ENCODE measurements at places on chromosomes 2 and 18. TPM values are rescaled to one million over a fixed set of nuclear protein-coding genes. Genes with fewer than 3 reads are reported as not detected.
A peak's percentile ranks its signal among the peaks of the same experiment; 100 is the strongest.

The FBLN7 gene
- total RNA-seq, result 0.07 TPM

The CRYGD gene
- not detected for total RNA-seq

The SERPINB3 gene
- not detected for total RNA-seq

The LGALSL gene
- 2.9 TPM for total RNA-seq

The BUB1 gene
- total RNA-seq, result 48.2 TPM

The MMADHC gene
- total RNA-seq, result 51.9 TPM

The L3MBTL4 gene
- total RNA-seq, result 15.2 TPM

The MROH2A gene
- 2.6 TPM for total RNA-seq

DNA sequence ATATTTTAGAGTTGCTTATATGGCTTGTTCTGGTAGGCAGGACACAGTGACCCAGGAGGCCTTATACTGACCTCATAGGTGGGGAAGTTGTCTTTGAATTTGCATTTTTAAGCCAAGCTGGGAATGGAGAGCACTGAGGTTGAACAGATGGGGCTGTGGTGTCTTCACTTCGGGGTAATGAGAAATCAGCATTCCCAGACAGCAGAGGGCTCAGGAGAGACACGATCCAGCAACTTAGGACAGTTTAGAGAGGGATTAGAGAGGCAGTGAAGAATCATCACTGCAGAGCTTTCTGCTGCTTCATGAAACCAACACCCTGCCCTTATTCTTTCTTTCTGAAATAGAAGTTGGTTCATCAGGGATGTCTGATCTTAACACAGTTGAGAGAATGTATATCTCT, 202.4 kb downstream of the TDRD15 start:
- DNase-seq, result no peak

GRCh38 chr2:150168595-150169236, 318.8 kb downstream of the RND3 start:
- DNase-seq, result no peak

DNA sequence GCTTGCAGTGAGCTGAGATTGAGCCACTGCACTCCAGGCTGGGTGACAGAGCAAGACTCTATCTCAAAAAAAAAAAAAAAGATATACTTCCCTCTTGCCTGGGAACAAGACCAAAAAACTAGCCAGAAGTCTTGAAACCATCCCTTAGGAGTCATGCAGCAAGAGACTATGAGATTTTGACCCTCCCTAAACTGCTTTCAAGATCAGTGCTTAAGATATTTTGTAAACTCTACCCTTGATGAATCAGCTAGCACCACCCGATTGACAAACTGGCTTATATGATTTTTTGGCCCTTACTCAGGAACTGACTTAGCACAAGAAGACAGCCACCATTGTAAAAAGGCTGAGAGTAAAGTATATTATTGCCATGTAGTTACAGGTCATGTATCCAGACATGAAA, 3.8 kb downstream of the SULT1C3 start:
- DNase-seq, result no peak

- no peak for DNase-seq
These were observed 363.1 kb downstream of the LRP1B start for GRCh38 chr2:141767691-141768090.

DNA sequence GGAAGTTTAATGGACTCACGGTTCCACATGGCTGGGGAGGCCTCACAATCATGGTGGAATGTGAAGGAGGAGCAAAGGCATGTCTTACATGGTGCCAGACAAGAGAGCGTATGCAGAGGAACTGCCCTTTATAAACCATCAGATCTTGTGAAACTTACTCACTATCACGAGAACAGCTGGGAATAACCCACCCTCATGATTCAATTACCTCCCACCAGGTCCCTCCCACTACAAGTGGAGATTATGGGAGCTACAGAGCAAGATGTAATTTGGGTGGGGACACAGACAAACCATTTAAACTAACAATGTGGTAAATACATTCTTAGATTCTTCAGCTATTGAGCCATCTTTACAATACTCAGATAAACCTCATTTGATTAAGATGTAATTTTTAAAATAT, 176.1 kb downstream of the SH3BP4 start:
- no peak for DNase-seq

DNA sequence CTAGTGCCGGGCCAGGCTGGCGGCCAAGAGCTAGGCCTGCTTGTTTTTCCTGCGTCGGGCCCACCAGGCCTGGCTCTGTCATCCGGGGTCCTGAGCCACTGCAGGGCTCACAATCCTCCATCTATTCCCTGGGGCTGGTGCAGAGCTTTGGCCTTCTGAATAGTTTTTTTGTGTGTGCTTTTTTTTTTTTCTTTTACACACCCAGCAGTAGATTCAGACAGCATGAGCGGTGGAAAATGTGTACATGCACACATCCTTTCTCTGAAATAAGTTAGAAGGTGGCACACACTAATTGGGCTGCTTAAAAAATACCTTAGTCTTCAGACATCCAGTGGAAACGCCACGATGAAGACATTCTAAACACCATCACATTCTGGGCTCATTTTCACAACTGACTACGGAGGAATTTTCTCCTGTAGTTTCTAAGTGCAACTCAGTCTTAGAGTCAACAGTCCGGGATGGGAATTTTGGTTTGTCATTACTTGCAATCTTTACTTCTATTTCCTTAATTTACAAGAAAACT, 6.1 kb downstream of the ZFP36L2 start:
- no peak for DNase-seq

- DNase-seq, result no peak
These were observed at the start of gene AOX1 for GRCh38 chr2:200585730-200586643. Gene AOX1, plus strand, starts transcription at chr2:200586014. Its CDS starts 95 bp downstream, at chr2:200586109.

GRCh38 chr2:168396131-168396530, 59.9 kb upstream of the CERS6 start:
- no peak for DNase-seq

DNA sequence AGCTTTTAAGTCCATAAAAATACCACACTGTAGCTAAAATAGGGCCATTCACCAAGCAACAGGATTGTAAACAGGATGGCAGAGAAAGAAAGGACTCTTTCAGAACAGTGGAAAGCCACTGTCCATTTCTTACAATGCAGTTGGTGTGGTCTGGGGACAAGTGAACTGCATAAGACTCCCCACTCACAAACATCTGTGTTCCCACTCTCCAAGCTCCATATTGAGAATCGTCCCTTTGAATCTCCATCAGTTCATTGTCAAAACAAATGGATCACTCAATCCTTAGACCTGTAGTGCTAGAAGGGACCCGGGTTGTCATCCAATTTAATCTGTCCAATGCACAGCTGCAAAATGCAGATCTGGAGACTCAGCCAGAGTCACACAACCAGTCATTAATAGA, 347.4 kb upstream of the KLHL29 start:
- no peak for DNase-seq

DNA sequence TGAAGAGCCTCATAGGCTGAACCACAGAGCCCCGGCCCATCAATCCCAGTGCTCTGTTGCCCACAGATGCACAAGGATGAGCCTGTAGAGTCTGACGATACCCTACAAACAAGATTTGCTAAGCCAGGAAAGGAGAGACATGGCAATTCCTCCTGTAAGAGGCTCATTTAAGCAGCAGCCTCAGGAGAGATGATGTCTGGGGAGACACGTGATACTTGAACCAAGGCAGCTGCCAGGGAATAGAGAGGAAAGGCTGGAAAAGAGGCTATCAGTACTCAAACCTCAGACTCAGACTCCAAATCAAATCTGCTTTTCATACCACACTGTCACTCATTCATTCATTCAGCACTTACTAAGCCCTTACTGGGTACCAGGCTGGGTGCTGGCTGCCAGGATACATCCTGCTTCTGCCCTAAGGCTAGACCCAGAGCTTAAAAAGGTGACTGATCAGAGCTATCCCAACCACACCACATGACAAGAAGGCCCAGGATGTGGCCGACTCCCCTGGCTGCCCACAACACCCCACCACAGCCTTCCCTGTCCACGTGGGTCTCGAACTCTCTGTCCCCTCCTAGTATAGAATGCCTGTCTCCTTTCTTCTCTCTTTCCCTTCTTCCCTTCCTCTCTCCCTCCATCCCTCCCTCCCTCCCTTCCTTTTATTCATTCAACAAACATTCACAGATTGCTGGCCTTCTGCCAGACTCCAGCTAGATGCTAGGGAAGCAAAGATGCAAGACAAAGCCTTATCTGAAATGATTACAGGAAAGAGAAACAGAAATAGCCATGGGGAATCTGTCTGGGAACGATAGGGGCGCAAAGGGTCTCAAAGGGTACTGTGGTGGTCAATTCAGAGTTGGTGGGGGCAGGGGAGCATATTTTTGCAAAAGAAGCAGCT, 23.4 kb upstream of the KCNK3 start:
- no peak for DNase-seq

DNA sequence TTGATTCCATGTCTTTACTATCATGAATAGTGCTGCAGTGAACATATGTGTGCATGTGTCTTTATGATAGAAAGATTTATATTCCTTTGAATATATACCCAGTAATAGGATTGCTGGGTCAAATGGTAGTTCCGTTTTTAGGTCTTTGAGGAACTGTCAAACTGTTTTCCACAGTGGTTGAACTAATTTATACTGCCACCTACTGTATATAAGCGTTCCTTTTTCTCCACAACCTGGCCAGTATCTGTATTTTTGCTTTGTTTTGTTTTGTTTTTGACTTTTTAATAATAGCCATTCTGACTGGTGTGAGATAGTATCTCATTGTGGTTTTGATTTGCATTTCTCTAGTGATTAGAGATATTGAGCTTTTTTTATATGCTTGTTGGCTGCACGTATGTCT, 641.6 kb downstream of the SUCLG1 start:
- peak; percentile 72 for DNase-seq

GRCh38 chr18:42051411-42051810, 96.4 kb downstream of the PIK3C3 start:
- DNase-seq, result no peak

DNA sequence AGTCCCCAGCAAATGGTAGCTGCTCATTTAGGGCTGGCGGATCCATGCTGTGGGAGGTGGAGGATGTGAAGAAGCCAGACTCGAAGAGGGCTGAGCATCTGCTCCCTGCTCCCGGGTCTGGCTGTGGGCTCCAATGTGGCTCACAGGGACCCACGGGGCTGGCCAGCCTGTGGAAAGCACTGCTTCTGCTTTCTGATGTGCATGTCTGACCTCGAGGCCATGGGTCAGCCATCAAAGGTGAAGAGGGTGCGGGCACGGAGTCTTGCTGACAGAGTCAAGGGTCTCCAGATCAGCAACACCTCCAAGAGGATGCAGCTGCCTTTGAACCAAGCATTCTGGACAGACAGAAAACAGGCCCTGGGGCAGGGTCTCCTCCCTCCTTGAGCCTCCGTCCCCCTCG, 178.2 kb downstream of the INHBB start:
- DNase-seq, result no peak

GRCh38 chr2:161423421-161424393, 7.6 kb downstream of the TBR1 start:
- no peak for DNase-seq

- no peak for DNase-seq
These were observed 12.0 kb downstream of the KCNK3 start for GRCh38 chr2:26704441-26704977.

DNA sequence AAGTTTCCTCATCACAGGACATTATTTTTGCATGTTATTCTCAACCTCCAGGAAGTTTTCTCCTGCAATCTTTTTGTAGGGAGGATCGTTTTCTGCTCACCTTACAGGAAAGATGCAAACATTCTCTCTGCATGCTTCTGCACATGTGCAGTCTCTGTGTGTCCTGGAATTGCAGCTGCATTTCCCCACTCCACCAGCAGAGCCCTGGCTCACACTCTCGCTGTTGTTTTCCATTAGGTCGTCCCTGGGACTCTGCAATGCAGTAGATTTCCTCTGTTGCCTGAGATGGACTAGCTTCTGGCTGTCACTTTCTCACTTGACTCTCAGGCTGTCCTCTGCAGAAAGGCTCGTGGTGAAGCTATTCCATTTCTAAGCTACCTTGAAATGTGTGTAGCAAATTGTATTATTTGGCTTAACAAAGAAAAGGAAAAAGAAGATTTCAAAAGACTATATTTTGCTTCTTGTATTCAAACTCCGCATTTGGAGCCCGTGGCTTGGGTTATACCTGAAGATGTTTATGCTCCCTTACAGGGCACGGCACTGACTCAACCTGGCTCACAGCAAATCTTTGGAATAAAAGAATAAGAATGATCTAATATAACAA, 346.7 kb downstream of the RAD51AP2 start:
- peak; percentile 73 for DNase-seq

- no peak for DNase-seq
These were observed 6.1 kb upstream of the CPLX4 start for GRCh38 chr18:59324623-59324971.

- no peak for DNase-seq
These were observed 103.4 kb upstream of the ODC1 start for GRCh38 chr2:10551496-10551895.

GRCh38 chr2:607172-607571, 70.0 kb downstream of the TMEM18 start:
- DNase-seq, result no peak

- DNase-seq, result no peak
These were observed 123.1 kb upstream of the HDAC4 start for GRCh38 chr2:239523954-239524330.

DNA sequence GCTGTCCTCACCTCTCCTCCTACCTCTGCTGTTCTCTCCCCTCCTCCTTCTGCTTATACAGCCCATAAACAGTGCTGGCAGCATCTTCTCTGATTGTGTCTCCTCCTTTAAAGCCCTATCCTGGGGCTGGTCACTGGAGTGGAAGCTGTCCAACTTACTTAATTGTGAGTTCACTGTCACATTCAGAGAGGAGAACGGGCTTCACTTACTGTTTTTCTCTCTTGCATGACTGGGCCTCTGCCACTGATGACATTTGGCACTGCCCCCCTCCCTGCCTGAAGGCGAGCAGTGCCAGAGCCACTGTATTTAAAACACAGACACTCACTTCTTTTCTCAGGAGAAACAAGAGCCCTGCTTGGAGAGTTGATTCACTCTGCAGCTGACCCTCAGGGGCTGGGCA, 12.3 kb downstream of the GAD1 start:
- DNase-seq, result no peak
